Stimulated activated CD8-positive, alpha-beta memory T cell treated with anti-CD3 and anti-CD28 coated beads, Interleukin-15, amount 100 ng/mL, for 24 hours (primary cell): ENCODE measurements at places on chromosomes 16 and 17.

GRCh38 chr17:29442451-29442850, 52.3 kb downstream of the TAOK1 start:
- no peak for DNase-seq

GRCh38 chr17:35523296-35523695, 14.2 kb downstream of the SLFN12L start:
- no peak for DNase-seq

DNA sequence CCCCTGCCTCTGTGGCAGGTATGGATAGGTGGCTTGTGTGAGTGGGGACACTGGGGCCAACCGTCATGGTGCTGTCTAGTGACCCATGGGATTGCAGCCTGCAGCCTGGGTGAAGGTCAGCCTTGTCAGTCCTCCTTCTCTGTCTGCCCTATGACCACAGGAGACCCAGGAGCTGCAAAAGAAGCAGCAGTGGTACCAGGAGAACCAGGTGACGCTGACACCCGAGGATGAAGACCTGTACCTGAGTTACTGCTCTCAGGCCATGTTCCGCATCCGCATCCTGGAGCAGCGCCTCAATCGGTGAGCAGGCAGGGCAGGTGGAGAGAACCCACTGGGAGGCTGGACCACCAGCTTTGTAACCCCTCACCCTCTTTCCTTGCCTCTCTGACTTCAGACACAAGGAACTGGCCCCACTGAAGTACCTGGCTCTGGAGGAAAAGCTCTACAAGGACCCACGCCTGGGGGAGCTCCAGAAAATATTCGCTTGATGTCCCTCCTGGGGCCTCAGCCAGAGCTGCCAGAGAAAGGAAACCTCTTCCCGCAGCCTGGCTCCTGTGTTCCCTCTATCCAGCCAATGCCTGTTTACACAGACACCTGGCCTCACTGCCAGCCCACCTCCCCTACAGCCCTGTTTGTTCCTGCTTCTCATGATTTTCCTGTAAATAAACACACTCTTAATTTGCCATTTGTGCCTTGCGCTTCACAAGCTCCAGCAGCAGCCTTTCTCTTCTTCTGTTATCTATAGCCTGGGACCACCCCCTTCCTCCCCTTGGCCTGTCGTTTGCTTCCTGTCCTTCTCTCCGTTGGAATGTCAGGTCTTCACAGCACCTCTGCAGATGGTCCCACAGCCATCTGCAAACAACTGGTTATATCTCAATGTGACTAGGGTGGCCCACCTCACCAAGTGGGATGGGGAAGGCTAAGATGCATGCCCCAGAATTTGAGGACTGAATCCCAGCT, 4.5 kb upstream of the KATNB1 start:
- DNase-seq, result no peak

DNA sequence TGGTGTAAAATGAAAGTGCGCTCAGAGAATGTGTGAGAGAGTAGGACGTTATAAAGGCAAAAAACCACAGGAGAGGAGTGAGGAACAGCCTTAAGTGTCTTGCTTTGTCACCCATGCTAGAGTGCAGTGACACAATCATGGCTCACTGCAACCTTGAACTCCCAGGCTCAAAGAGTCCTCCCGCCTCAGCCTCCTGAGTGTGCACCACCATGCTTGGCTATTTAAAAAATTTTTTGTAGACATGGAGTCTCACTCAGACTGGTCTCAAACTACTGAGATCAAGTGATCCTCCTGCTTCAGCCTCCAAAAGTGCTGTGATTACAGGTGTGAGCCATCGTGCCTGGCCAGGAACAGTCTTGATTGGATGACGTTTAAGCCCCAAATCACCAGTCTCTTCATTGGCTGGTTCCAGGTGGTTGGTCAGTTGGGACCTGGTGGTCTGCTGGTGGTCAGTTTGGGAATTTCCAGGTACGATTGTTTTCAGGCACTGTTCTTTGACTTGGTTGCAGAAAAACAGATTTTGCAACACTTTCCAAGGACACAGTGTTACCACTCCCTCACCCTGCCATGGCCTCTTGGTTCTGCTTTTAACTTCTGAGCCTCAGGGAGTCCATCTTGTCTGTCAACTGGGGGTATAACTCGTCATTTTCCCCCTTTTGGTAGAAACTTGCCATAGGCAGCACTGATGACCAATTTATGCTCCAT, 21.2 kb downstream of the DHODH start:
- DNase-seq, result no peak

- no peak for DNase-seq
Measured at GRCh38 chr16:31242206-31242605, 17.6 kb upstream of the ITGAM start.

DNA sequence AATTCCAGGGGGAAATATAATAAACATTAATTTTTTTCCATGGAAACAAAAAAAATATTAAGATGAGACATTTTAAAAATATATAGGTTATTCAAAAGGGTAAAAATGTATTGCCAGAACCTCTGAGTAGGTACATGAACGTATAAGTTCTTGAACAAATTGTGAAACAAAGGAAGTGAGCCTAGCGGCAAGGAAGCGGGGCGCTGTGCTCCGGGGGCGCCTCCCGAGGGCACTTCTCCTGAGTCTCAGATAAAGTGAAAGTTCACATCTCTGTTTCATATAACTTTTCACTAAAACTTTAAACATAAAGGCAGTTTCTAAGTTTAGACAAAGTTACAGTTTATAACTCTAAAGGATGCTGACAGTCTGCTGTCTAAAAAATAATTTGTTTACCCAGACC, 52.3 kb downstream of the TNRC6C start:
- no peak for DNase-seq

GRCh38 chr17:2580151-2580550, 13.3 kb upstream of the PAFAH1B1 start:
- no peak for DNase-seq
